ENCODE measurements at places on chromosomes 7 and 10.

GRCh38 chr7:36280840-36281812 is 108.5 kb upstream of the ANLN start:
- no peak for DNase-seq

- no peak for DNase-seq
Observed at GRCh38 chr7:121563177-121563576, 167.1 kb upstream of the FAM3C start.

DNA sequence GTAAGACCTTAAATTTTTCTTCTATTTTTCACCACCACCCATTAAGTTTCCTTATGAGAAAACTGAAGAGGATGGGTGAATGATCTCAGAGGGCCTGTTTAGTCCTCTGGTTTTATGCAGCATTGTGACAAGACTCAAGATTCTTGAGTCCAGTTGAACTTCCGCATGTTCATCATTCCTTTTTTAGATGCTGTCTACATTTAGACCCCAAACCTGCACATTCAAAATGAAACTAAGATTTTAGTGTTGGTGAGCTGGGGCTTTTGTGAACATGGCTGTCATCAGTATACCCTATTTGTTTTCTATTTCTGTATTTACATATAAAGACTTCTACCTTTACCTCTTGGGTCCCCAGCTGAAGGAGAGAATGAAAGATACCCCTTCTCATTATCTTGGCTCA is 31.1 kb downstream of the NET1 start:
- DNase-seq, result no peak

- no peak for DNase-seq
Observed at GRCh38 chr7:81845744-81846241, 75.9 kb upstream of the HGF start.

DNA sequence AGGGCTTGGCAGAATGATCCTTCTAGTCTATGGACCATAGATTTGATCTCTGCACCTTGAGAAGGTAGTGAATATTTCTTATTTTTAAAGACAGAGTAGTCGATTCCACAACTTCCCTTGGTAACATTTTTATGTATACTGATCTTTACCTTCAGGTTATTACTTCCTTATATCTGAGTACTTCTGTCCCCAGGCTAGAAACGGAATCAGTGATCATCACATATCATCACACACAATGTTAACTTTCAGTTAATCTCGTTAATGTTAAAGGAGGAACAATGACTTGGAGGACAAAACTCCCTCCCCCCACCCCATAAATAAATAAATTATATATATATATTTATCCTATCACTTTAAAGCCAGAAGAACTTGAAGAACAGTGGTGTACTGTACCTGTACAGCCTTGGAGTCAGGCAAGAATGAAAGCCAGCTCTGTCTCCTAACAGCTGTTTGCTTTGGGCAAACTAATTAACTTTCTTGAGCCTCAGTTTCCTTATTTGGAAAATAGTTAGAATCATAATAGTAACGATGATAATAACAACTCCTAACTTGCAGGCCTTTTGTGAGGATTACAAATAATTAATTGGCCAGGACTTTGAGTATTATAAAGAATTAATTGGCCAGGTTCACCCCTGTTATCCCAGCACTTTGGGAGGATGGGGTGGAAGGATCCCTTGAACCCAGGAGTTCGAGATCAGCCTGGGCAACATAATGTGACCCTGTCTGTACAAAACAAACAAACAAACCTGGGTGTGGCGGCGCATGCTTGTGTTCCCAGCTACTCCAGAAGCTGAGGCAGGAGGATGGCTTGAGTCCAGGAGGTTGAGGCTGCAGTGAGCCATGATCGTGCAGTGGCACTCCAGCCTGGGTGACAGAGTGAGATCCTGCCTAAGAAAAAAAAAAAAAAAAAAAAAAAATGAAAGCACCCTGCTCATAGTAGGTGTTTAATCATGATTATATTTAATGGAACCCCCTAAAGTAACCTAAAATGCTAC is 63.5 kb downstream of the SAMD9 start:
- DNase-seq, result no peak

GRCh38 chr10:71771204-71771603 is 2.1 kb downstream of the VSIR start:
- DNase-seq, result no peak

DNA sequence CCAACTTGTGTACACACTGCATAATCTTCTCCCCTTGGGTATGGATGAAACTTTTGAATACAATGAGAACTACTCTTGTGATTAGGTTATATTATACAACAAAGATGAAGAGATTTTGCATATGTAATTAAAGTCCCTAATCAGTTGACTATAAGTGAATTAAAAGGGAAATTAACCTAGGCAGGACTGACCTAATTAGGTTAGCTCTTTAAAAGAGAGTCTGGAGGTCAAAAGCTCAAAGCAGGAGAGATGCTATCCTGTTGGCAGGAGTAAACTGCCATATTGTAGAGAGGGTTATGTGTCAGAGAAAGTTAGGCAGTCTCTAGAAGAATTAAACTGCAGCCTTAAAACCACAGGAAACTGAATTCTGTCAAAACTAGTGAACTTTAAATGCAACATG is 29.4 kb downstream of the HGF start:
- DNase-seq, result no peak

- DNase-seq, result no peak
Observed at GRCh38 chr7:38306171-38306570, 32.7 kb upstream of the TARP start.

DNA sequence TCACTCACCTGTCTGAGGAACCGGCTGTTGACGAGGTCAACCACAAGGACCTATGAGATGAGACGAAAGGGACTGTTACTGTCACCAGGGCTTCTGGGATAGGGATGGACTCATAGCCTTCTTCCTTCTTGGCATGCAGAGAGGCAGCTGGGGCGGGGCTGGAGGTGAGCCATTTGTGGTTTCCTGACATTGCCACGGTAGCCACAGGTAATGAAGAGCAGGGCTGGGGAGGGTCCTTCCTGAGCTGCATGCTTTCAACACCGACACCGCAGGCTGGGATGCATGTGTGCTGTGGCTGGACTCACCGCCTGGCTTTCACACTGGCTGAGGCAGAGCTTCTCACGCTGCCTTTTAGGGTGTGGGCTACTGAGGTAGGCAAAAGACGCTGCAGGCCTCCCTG is 46.4 kb upstream of the MKRN1 start:
- peak; percentile 33 for DNase-seq

GRCh38 chr7:35331730-35332678 is 78.1 kb upstream of the TBX20 start:
- DNase-seq, result no peak

GRCh38 chr10:33835556-33835955 is 501.1 kb upstream of the NRP1 start:
- no peak for DNase-seq

- DNase-seq, result no peak
Observed at GRCh38 chr10:77841711-77842375, 84.7 kb downstream of the DLG5 start.

DNA sequence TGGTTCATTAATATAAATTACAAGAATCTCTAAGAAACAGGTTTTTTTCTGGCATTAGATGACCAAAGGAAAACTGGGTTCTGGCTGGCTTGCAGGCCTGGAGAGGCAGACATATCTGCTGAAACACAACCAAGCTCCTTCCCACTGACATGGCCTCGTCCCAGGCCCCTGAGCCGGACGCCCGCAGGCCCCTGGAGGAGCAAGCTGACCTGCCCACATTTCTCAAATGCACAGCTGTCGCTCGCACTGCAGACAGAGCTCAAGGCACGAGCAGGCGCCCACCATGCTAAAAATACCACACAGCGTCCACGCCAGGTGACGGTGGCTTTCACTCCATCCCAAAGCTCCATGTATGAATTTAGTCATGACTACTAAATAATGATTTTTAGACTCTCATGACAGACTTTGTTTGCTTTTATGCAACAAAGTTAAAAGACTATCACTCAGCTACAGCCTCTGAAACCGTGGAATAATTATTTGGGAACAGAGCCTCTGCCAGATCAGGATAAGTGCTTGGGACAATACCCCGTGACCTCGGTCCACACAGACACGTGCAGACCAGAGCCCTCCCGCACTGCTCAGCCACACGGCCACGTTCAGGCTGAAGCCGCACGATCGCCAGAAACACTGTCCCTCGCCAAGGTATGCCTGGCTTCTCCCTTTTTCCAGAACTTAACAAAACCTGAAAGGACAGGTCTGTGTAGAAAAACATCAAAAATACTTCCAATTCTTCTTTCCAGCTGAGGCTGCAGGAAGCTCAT is 71.1 kb downstream of the DIP2C start:
- DNase-seq, result no peak

GRCh38 chr7:39084349-39084748 is 106.6 kb downstream of the POU6F2 start:
- DNase-seq, result no peak

DNA sequence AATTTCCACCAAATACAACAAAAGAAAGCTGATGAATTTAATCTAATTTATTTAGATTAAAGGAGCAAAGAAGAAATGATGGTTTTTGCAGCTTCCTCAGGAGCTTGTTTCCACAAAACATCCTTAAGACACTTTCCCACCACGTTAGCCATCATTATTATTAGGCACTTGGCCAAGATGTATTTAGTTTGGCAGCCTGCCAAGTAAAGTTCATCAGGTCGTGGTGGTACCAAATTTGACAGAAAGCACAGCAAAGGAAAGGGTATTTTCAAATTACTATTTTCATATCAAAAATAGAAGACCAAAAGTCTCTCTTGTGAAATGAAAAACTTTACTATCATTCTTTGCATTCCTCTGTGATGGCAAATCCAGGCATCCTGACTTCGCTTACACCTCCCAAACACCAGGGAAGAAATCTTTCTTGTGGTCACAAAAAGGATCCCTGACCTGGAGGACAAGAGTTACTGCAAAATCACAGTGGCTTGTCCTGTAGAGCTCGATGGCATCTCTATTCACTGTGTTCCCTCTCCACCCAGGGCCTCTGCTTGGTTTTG is 123.1 kb upstream of the INHBA start:
- DNase-seq, result no peak

DNA sequence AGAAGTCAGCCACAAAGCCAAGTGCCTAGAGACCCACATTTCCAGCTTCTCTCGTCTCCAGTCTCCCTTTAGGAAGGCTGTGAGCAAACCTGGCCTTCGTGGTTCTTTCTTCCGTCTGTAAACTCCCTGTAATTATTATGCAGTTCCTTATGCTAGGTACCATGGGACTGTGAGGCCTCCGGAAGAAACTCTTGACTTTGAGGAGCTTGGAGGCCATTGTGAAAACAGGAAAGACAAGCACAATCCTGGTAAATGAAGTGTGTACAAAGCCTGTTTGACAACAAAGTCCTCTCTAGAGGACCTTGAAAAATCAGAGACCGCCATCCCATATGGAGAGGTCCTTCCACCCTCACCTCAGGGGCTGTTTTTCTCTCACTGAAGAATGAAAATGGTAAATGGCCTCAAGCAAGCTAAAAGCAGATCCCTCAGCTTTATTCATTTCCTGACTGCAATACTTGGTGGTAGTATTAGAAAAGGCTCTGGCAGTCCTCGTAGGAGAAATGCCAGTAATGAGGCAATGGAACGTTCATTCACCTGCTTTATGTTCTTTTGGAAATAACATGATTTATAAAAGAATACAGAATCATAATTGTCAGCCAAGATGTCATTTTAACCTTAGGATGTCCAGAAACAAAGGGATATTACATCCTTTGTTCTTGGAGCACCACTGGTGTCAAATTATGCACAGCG is 926.4 kb downstream of the LRMDA start:
- no peak for DNase-seq

Data from activated CD4-positive, CD25-positive, alpha-beta regulatory T cell treated with anti-CD3 and anti-CD28 coated beads, Interleukin-2, amount 50 U/mL, for 72 hours (primary cell).